SIG-M5 (cell line): ENCODE measurements at places on chromosomes 6 and 20.

GRCh38 chr20:40493071-40493470, 196.0 kb downstream of the MAFB start:
- no peak for DNase-seq

- no peak for DNase-seq
Measured at GRCh38 chr6:44129841-44130322, 2.5 kb downstream of the TMEM63B start.

GRCh38 chr20:51611625-51611890, 69.0 kb upstream of the NFATC2 start:
- DNase-seq, result no peak

DNA sequence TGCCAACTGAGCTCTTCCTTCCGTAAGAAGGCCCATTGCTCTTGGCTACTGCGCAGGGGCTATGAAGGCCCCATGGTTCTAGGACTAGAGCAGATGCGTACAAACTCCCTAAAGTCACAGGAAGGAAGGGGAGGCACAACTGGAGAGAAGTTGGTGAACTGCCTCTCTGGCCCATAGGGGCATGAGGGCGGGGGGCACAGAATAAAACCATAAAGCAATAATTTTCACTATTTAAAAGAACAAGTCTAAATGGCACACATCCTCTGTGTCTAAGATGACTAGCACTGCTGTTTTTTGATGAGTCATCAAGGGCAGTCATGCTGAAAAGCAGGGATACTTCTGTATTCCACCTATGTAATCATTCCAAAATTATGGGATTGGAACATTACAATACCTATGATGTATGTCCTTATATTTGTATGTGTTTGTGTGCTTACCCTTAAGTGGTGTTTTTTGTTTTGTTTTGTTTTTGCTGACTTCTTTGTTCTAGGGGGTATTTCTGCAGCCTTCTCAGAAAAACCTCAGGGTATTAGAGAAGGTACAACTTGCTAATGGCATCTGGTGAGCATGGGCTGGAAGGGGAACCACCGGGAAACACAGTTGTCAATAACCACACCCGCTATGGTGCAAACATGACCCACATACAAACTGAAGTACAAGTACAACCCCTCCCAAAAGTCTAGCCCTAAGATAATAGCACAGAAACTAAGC, 36.9 kb downstream of the B4GALT5 start:
- peak; percentile 42 for DNase-seq

- no peak for DNase-seq
Measured at GRCh38 chr6:37546141-37546871, 46.6 kb upstream of the CCDC167 start.

GRCh38 chr6:77124604-77125003, 338.7 kb downstream of the HTR1B start:
- DNase-seq, result no peak

GRCh38 chr20:51065615-51066014, 42.7 kb upstream of the KCNG1 start:
- DNase-seq, result no peak

- DNase-seq, result no peak
Measured at GRCh38 chr6:134480593-134480992, 162.7 kb upstream of the SGK1 start.

DNA sequence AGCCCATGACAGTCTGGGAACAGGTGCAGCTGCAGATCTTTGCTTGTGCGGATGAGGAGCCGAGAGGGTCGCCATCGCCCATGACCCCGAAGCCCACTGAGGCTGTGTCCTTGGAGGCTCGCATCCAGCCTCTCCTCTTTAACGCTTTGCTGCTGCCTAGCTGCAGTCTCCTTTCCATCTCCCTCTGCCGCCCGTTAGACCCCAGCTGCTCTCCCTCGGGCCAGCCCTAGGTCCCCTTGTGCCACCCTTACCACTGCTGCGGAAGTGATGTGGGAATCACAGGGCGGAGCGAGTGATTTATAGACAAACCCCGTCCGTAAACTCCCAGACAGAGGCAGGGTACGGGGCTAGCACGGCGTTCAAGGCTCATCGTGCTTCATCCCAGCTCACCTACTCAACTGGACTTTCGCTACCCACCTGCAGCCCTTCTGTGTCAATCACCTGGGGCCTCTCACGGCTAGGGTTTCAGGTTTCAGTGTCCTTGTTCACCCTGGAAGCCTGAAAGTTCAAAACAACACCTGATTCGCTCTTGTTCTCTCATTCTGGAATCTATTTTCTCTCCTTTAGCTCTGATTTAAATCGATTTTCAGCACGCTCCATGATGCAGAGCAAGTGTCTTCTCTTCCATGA, 76.1 kb downstream of the PAX1 start:
- DNase-seq, result no peak

GRCh38 chr6:12345694-12346058, 55.5 kb downstream of the EDN1 start:
- DNase-seq, result no peak

DNA sequence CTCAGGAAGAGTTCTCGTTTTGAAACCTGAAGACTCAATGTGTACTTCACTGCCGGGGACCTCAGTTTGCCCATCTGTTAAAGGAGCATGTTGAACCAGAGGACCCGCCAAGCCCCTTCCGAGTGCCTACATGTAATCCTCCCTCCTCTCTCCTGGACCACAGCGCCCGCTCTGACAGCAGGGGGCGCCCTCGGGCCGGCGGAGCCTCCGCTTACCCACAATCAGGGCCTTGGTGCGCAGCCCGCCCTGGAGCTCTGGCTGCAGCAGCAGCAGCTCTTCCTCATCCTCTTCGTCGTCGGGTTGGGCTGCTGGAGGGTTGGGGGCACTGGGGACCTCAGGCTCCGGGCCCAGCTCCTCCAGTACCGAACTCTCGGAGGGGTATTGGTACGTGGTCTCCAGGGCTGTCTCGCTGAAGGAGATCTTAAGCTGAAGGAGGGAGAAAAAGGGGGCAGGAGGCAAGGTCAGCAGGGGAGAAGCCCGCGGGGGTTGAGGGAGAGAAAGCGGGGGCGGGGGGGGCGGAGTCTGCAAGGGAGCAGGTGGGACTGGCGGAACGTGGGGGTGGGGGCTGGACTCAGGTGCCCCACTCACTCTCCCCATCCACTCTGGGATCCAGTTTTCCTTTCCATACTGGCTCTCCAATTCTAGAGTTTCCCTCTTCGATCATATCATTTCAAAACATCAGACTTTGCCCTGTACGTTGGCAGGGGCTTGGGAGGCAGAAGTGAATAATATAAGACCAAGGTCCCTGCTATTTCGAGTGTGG, 6.3 kb upstream of the DHX16 start:
- DNase-seq, result no peak

DNA sequence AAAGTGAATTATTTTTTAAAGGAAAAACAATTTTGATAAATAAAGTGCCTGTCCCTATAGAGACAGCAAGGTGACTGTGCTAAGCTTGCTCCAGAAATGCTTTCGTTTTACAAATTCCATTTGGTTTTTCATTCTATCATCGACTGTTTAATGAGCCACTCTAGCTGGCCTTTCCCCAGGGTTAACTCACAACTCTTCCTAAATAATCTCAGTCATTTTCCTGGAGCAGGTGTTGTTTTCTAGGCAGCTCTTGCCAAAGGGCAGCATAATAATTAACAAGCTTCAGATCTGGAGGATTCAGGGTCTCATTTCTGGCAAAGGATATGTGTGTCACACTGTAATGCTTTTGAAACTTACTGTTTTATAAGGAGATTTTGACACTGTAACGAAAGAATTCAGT, 184.2 kb downstream of the KHDC1L start:
- no peak for DNase-seq

- DNase-seq, result no peak
Measured at GRCh38 chr6:142932889-142933288, 12.1 kb downstream of the HIVEP2 start.

- DNase-seq, result no peak
Measured at GRCh38 chr20:23048283-23049200, 930 bp downstream of the THBD start.

DNA sequence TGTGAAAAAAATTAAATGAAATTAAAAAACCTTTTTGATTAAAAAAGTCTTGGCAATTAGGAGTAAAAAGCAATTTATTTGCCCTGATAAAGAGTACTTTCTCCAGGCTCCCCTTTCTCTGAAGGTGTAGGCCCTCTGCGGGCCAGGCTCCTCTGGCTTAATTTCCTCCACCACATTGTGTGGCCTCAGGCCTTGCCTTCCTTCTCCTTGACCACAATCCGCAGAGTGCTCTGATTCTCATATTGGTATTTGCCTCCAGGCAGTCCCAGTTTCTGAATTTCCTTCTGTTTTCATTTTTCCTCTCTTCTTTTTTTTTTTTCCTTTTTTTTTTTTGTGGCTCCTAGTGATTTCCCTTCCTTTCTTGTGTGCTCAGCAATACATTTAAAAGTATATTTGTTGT, 96.4 kb downstream of the AIG1 start:
- no peak for DNase-seq

GRCh38 chr20:48463096-48463720, 364.6 kb downstream of the PREX1 start:
- no peak for DNase-seq

DNA sequence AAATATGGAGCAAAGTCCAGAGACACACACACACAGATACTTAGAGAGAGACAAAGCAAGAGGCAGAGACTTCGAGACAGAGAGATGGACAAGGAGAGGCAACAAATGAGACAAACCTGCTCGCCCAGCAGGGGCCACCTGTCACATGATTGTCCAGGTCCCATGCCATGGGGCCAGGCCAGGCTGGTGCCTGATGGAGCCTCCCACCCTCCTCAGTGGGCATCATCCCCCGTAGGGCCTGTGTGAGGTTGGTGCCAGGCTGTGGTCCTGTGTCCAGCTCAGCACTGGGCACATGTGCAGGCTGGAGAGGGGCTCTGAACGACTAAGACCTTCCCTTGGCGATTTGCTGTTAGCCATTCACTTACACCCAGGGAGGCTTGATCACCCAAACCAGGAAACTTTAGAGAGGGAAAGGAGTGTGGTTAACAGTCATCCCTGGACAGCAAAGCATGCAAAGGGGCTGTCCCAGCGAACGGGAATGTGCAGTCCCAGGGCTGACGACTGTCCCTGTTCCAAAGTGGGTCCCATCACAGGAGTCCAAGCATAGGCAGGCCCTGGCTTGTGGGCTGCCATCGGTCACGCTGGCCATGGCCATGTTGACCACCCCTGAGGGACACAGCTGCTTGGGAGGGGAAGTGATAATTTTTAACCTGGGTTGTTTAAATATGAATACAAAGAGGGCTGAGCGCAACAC, 38.4 kb upstream of the PHACTR3 start:
- DNase-seq, result no peak

DNA sequence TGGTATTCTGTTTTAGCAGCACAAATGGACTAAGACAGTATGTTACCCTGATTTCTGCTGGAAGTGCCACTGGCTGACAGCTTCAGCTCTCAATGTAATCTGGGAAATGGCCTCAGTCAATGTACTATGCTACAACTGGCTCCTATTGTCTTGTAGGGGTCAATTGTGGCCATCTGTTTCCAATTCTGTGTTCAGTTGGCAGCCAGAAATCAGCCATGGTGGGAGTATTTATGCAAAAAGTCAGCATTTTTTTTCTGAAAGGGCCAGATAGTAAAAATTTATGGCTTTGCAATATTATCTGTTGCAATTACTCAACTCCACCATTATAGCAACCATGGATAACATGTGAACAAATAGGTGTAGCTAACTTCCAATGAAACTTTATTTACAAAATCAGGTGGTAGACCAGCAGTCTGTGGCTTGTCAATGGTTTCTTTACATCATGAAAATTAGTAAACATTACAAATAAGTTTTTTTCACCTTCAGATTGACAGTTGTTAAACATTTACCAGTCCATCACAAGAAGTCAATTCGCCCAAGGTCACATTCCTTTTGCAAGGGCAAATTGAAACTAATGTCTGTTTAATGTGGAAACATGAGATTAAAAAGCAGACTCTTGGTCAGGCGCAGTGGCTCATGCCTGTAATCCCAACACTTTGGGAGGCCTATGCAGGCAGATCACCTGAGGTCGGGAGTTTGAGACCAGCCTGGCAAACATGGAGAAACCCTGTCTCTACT, 58.3 kb upstream of the TSHZ2 start:
- DNase-seq, result no peak

- DNase-seq, result peak; percentile 85
Measured at GRCh38 chr6:6875818-6876470, 231.8 kb upstream of the RREB1 start.

DNA sequence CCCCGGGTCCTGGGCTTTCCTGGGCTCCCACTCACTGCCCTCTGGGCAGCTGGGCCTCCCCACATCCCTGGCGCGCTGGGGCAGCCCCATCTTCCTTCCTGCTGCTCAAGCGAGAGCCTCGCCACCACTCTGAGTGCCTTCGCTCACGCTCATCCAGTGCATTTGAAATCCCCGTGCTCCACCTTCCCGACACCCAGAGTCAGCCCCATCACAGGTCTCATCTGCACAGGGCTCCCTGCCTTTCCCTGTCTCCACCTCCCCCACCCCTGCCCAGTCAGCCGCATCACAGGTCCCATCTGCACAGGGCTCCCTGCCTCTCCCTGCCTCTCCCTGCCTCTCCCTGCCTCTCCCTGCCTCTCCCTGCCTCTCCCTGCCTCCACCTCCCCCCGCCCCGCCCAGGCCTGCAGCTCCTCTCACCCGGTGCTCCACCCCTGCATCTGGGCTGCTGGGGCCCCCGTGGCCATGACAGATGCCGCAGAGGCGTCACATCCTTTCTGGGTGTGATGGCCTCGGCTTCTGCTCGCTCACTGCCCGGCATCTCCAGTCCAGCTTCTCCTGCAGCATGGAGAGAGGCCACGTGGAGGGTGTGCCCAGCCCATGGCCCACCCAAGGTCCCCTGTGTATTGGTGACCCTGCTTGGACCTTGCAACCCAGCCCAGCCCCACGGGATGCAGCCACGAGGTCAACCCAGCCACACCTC, 9.0 kb upstream of the BHLHE23 start:
- no peak for DNase-seq

DNA sequence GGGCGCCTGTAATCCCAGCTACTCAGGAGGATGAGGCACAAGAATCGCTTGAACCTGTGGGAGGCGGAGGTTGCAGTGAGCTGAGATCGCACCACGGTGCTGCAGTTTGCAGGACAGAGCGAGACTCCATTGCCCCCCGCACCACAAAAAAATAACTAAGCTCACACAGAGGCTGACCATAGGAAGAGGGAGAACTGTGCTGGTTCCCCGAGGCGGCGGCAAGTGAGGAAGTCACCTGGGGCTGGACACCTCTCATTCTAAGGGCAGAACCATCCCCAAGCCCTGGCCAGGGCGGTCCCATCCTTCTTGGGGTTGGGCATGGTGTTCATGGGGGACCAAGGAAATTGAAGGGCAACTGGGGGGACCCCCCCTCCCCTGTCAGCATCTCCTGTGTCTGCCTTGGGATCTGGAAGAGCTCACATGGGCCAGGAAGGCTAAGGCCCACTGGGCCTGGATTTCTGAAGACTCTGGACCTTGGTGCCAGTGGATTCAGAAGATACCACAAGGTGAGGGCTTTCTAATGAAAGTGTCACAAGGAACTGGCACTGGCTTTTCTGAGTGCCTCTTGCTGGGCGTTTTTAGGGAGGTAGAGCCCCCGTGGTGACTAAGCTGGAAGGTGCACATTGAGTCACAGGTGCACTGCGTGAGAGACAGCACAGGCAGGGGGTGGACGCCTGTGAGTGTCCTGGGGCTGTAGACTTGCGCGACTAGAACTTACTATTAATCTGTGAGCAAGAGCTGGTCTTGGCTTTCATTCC, 11.5 kb downstream of the IRF4 start:
- DNase-seq, result no peak
